ENCODE measurements at places on chromosomes 2 and 18.

DNA sequence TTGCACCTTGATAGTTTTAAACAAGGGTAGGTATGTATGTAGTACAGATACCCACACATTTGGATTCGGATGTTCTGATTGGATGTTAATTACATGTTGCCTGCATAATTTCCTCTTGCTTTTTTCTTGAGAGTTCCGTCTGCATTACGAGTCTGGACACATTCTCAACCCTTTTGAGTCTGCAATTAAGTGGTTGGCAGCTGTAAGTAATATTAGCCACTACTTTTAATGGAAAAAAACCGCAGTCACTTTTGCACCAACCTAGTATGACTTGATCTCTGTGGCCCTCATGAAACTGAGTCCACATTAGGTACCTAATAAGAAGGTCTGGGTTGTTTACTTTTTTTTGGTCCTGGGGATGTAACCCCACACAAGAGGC is 217.3 kb downstream of the VAPA start:
- DNase-seq = no peak

GRCh38 chr2:37300578-37300977 is 24.1 kb downstream of the PRKD3 start:
- no peak for DNase-seq

GRCh38 chr2:191748059-191748461 is 70.1 kb downstream of the NABP1 start:
- no peak for DNase-seq

- no peak for DNase-seq
Measured at GRCh38 chr18:7104649-7105048, 12.9 kb downstream of the LAMA1 start.

GRCh38 chr2:71190656-71191569 is 36.0 kb downstream of the PAIP2B start:
- DNase-seq = no peak

DNA sequence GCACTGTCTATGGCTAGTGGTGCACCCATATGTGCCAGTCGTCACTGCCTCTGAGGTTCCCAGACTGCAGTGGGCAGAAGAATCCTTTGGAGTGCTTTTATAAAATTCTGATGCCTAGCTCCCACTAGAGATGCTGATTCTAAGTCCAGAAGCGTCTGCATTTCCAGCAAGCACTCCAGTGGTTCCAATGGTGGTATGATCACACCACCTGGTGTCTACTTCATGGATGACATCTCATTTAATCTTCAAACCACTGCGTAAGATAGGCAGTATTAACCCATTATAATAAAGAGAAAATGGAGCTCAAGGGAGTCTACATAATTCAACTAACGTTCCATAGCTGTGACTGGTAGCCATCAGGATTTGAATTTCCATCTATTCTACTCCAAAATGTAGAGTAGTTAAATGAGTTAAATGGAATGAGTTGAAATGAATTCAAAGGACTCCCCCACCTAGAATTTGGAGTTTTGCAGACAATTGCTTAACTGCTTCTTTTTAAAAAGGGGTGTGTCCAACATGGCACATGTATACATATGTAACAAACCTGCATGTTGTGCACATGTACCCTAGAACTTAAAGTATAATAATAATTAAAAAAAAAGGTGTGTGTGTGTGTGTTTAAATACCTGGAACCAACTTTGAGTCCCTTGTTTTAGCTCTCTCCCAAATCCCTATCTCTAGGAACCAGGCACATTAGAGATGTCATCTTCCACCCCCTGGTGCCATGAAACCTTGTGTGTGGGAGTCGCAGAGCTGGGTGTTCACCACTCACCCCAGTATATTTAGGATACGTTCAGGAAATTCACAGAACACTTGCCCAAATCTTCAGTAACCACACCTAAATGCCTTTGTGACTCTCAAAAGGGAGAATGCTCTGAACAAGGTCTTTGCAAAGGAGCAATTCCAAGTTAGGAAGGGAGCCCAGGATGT is 14.1 kb downstream of the LAMA3 start:
- DNase-seq = no peak

- DNase-seq = peak; percentile 60
Measured at GRCh38 chr2:172285010-172285621, 142.3 kb upstream of the ITGA6 start.

GRCh38 chr2:38039121-38039910 is 36.6 kb downstream of the CYP1B1 start:
- no peak for DNase-seq

- DNase-seq = no peak
Measured at GRCh38 chr2:218128781-218129457, 3.1 kb downstream of the CXCR2 start.

DNA sequence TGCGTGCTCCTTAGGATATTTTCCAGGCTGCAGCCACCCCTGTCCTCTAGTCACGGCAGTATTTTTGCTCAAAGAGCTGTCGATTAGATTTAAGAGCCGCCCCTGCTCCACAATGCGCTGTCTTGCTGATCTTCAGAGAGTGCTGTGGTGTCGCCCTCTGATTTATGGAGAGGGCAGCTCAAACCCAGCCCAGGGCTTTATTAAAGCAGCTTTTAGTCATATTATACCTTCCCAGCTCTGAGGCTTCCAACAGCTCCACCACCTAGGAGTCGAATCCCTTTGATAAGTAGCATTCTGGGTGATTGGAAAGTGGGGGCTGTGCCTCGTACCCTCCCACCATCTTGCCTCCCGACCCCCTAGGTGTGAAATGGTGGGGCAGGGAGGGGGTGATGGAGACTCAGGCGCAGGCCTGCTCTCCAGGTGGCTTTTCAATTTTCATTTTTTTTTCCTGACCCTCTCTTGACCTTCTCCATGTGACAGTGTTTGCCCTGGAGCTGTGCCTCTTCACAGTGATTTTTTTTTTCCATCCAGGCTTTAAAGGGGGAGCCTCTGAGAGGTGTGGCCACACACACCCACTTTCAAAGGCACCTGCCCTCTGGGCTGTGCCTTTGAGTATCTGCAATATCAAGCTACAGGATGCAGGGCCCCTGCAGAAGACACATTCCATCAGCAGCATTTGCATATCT is 53.1 kb upstream of the NRP2 start:
- DNase-seq = no peak

GRCh38 chr2:136005462-136006196 is 20.2 kb upstream of the DARS1 start:
- DNase-seq = peak; percentile 10

- peak; percentile 88 for DNase-seq
Measured at GRCh38 chr2:55049043-55049820, 1.0 kb downstream of the RTN4 start.

DNA sequence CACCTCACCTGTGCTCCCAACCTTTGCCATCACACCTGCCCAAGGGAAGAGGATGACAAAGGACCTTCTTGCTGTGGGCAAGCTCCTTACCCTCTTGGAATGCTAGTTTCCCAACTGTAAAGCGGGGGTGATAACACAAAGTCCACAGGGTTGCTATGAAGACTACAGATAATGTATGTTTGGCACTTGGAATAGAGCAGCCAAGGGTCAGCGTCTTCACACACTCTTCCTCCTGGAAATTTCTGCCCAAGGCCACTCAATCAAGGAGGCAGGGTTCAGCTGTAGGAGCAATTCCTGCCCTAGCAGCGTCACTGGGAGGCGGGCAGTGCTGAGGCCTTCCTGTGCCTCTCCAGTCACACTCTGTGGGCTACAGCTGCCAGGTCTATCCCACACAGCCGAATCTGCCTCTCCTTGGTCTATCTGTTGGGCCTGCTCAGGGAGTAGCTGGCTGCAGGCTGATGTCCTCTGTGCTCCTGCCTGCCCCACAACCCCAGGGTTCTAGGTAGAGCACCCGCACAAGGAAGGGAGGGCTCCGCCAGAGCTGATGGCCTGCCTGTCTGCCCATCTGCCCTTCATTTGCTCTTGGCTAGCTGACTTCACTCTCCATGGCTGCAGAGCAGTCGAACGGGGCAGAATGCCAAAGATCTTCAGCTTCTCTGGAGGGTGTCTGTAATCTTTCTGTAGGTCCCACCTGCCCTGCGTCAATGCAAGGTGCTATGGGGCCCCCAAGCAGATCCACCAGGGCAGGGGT is 91.9 kb downstream of the MRO start:
- DNase-seq = no peak

DNA sequence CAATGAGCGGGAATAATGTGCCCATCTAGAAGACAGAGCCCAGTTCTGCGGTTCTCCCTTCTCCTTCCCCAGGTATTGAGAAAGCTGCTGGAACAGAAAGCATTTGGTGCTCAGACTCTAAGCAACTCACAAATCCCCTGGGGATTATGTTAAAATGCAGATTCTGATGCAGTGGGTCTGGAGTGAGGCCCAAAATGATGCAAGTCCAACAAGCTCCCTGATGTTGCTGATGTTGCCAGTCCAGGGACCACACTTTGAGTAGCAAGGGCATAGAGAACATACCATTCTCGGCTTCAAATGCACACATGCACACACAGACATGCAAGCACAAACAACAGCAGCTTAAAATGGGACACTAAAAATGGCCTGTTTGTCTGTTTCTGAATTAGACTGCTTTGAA is 274.8 kb upstream of the NCKAP5 start:
- no peak for DNase-seq

GRCh38 chr2:136290326-136290725 is 172.4 kb upstream of the CXCR4 start:
- no peak for DNase-seq

DNA sequence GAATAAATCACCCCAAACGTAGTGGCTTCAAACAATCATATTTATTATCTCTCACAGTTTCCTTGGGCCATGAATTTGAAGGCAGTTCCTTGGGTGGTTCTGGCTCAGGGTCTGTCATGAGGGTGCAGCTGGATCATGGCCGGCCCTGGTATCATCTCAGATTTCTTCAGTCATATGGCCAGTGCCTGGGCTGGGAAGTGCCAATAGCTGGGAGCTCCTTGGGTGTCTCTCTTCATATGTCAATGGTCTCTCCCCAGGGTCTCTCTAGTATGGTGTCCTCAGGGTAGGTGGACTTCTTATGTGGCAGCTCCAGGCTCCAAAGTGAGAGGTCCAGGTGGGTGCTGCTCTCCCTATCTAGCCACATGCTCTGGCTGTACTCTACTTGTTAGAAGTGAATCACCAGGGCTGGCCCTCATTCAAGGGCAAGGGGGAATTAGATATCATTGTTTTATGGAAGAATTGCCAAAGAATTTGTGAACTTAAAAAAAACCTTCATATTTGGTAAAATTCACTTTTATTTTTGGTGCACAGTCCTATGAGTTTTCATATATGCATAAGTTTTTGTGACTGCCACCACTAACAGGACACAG is 15.4 kb downstream of the FHOD3 start:
- no peak for DNase-seq

DNA sequence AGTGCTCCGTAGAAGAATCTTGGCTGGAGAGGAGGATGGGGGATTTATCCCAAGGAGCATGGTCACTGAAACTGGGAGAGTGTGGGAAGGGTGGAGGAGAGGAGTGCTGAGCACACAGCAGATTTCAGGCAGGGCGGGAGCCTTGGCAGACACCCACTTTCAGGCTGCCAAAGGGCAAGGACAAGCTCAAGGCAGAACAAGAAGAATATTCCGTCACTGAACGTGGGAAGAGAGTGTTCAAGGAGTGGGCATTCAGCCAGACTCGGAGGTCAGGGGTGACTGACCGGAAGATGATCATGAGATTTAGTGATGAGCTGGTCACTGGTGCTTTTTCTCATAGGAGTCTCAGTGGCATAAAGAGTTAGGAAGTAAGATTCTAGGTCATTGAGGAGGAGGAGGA is 136.2 kb upstream of the RASGRP3 start:
- no peak for DNase-seq

- no peak for DNase-seq
Measured at GRCh38 chr18:13477147-13477683, 249.1 kb downstream of the FAM210A start.

GRCh38 chr2:102892698-102893310 is 131.0 kb downstream of the TMEM182 start:
- no peak for DNase-seq

GRCh38 chr2:197274349-197274748 is 36.2 kb downstream of the ANKRD44 start:
- DNase-seq = no peak

Measured in right kidney (tissue), 9 donors.